Stimulated activated CD8-positive, alpha-beta memory T cell treated with anti-CD3 and anti-CD28 coated beads, Interleukin-15, amount 100 ng/mL, for 24 hours (primary cell): ENCODE measurements at places on chromosomes 11 and 22.

DNA sequence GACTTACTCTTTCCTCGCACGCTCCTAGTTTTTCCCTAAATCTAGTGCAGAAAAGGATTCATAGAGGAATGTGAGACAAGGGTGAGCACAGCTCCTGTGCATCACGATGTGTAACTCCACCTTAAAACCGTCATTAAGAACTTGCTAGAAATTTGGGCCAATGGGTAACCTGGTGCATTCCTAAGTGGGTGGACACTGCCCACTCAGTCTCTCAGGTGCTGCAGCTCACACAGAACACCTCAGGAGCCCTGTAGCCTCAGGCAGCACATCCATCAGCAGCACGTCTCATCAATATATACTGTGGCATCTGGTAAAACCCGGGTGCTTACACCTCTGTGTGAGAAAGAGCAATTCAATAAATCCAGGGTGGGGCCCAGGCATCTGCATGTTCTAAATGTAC, 12.4 kb downstream of the POU2AF3 start:
- DNase-seq, result no peak

GRCh38 chr11:17014321-17014832, at the start of gene PLEKHA7:
Gene PLEKHA7 (minus strand): TSS chr11:17014414. CDS start chr11:17014401, 13 bp downstream.
- DNase-seq, result no peak

- no peak for DNase-seq
Measured at GRCh38 chr11:95700471-95700817, 89.1 kb downstream of the FAM76B start.

DNA sequence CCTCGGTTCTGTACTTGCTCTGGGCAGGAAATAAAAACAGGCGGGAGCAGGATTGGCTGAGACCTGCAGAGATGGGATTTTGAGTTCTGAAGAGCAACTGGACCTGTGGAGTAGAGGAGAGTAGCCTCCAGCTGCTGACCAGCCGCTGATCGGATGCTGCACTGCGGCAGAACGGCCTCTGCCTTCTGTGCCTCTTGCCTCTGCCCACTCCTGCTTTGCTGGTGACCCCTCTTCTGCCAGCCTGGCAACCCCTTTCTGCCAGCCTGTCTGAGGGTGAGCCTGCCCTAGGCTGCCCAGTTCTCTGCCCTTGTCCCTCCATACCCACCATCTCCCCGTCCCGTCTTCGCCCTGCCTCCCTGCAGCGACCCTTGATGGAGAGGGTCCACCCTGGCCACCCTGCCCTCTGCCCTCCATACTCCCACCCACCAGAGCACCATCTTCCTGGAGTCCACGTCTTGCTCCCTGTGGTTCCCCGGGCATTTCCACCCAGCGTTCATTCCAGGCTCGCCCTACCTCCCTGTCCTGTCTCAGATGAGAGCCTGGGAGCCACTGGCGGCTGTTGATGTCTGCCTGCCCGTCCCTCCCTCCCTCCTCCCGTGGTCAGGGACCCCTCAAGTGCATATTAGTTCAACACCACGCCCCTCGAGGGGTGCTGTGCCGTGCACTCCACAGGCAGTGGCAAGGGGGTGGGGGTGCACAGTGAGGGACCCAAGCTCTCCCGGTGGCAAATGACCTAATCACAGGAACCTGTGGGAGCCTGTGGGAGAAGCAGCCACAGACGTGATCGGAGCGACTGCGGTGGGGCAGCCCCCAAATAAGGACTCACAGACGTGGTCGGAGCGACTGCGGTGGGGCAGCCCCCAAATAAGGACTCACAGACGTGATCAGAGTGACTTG, 863.3 kb downstream of the TBC1D22A start:
- no peak for DNase-seq

DNA sequence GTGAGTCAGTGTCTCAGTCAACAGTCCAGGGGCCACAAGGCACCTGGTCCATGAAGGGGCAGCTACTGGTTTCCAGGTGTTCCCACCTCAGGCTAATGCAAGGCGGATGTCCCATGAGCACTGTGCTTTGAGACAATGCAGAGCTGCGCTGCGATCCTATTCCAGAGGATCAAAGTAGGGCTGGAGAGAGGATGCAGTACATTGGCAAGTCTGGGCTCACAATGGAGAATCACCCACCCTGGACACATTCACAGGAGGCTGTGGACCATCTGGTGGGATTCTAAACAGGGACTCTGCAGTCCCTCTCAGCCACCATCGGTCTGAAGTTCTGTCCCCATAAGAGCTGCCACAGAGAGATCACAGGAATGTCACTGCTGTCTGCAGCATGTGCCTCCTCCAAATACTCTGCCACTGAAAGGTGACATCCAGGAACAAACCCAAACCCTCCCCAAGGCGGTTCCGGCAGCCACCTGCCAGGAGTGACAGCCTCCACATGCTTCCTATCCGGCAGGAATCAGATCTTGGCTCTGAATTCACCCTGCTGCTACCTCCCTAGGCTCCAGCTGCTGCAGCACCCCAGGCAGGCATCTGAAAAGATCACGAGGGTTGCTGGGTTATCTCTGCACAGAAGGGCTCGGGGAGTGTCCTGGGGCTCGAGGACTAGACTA, 45.3 kb upstream of the SERPIND1 start:
- no peak for DNase-seq

DNA sequence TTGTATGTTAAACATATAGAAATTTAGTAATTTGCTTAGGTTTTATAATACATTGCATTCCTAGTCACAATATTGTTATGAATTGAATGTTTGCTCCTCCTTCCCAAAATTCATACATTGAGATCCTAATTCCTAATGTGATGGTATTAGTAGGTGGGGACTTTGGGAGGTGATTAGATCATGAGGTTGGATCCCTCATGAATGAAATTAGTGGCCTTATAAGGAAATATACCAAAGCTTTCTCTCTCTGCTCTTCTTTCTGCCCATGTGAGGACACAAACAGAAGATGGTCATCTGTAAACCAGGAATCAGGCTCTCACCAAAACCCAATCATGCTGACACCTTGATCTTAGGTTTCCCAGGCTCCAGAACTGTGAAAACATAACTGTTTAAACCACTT, 41.3 kb upstream of the POU2AF2 start:
- DNase-seq, result no peak
